NCI-H82 (cell line): ENCODE measurements at places on chromosomes 4 and X.

DNA sequence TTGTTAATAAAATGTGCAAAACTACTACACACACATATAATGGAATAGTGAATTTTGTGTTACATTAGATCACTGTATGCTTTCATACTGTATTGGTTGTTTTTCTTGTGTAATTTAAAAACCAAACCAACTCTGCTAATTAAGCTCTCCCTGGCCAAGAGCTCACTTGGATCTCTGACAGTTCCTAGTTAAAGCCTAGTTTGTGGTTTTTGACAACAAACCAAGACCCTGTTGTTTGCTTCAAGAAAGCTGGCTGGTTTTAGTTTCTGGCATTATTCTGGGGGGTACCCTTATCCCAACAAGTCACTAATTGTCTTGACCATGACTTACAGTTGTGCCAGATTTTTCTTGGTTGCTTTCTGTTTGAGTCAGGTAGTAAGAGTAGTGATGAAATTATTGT is 121.4 kb upstream of the CXorf66 start:
- no peak for DNase-seq

DNA sequence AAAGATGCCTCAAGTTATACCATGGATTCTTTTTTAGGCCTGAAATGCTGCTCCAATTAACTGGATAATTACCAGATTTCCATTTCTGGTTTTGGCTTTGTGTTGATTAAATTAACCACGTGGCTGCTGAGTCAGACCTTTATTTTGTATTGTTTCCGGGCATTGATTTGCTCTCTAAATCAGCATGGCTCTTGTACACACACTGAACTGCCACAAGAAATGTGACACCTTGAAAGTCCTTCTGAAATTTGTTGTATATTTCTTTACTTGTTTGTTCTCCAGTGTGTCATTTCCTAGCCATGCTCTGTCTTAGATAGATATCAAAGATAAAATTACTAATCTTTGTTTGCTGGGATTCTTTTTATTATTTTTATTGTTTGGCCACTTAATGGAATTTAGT is 11.7 kb downstream of the MTTP start:
- DNase-seq, result no peak

DNA sequence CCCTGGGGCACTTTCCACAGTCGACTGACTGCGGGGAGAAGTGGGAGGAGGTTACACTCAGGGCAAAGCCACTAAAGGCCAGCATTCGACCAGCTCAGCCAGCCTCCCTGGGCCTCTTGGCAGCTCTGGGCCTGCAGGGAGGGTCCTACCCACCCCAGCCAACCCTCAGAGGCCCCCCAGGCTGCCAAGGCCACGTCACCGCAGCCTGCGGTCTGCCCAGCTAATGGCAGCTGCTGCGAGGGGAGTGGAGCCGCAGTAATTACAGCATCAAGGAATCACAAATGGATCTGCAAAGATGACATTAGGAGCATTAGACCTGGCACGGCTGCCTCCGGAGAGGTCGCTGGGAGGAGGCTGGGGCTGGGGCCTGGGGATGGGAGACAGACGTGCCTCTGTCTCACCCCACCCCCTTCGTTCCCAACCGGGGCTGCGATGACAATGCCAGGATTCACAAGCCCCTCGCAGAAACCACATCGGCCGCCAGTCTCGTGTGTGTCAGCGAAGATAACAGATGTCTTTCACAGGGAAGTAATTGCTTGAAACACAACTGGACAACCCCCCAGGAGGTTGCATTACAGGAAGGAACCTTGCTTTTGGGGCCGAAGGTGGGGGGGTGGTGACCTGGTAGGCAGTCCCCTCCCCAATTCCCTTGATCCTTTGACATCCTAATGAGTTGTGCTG is 367.6 kb downstream of the BCOR start:
- DNase-seq, result peak; percentile 77

- no peak for DNase-seq
Measured at GRCh38 chr4:26239801-26240200, 81.0 kb upstream of the RBPJ start.

- peak; percentile 45 for DNase-seq
Measured at GRCh38 chr4:114694770-114695169, 96.2 kb downstream of the UGT8 start.

GRCh38 chr4:139844057-139844456 is 178.4 kb downstream of the MGST2 start:
- no peak for DNase-seq

DNA sequence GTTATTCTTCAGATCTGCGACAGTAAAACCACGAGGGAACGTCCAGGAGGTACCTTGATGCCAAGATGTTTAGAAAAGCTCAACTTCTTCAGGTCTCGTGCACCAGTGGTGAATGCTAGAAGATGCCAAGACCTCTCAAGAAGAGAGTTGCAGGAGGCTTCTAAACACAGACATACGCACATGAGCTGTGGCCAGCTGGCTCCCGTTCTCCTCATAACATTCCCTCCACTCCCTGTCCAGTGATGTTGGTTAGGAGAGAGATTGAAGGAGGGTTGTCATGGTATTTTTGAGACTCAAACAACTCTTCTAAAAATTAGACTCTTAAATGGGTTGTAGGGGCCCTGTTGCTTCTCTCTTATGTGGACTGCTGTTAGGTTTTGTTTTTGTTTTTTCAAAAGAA is 184.3 kb downstream of the QDPR start:
- DNase-seq, result no peak

GRCh38 chrX:63747331-63747730 is 37.7 kb downstream of the ARHGEF9 start:
- peak; percentile 57 for DNase-seq

GRCh38 chrX:39456894-39457604 is 640.7 kb downstream of the BCOR start:
- no peak for DNase-seq

DNA sequence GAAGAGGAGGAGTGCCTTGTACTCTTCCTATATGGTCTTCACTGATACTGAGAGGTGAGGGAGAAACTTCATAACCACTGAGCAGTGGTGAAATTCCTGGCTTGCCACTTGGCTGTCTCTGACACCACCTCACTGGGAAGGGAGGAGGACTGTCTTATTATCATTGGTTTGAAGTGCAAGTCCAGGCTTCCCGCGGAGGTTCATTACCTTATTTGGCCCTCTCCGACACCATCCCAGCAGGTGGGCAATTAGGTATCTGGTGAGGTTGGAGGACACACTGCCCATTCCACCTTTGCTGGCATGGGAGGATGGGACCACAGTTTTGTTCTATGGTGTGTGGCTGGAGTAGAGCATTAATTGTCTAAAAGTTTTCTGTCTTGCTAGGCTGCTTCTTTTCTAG is 206.1 kb downstream of the LHFPL1 start:
- no peak for DNase-seq

DNA sequence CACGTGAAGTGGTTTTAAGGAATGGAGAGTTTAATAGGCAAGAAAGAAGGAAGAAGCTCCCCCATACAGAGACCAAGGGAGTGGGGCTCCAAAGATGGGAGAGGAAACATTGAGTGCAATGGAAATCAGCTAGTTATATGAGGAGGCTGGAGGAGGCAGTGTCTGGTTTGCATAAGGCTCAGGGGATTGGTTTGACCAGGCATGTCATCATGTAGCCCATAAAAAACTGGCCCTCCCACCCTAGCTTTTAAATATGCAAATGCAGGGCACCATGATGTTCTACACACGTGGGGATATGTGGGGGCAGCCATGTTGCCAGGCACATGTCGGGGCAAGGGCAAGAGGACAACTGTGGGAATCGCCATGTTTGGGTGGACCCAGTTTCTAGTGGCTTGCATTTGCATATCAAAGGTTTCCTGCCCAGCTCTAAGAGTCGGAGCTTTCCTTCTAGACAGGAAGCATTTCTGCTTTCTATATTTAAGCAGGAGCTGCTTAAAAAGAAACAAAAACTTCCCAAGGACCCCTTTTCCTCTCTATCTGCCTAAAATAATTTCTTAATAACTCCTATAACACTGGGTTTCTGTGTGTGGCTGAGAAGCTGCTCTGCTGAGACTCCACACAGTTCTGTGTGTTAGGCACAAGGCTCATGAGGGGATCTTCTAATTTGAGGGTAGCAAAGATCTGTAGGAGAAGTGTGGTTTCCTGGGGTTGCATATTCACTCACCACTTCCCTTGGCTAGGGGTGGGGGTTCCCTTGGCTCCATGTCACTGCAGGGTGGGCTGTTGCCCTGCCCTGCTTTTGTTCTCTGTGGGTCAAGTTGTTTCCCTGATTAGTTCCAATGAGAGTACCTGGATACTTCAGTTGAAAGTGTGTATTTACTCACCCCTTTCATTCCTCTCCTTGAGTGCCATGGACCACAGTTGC is 113.5 kb downstream of the VSIG4 start:
- DNase-seq, result no peak

DNA sequence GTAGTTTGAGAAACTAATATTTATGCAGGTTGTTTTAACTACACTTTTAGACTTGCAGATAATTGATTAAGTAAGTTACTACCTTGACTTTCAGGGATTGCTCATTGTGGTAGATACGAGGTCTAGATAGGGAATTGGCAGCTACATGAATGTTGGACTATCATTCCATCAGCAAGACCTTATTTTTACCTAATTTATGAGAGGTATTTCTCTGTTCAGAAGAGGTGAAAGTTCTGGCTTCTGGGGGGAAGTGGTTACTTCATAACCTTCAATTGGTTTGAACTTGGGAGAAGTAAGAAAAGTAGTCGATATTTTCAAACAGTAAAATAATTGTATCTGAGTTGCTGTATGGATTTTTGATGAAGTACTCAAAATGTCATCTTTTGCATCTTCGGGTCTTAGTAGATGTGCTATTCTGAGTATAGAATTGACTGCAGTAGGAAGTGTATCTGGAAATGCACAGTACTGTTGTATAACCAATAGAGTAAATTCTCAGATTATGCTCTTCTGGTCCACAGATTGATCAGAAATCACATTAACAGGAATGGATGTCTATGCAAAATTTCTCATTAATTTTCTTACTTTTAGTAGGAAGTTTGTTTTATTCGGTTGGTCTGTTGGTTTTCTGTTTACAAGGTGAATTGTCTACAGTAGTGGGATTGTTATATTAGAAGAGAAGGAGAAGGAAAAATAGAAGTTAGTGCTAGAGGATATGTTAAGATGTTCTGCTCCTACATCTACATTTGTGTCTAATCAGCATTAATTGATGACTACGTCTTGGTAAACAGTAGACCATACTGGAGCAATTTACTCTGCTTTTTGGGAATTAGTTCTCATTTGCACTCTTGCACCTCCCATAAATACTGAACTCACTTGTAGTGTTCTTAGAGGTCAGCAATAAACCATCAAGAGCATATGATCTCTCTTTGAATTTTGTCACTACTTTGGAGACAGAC is 3.0 kb downstream of the NFKB1 start:
- DNase-seq, result no peak

GRCh38 chr4:85391589-85392410 is 83.2 kb upstream of the ARHGAP24 start:
- DNase-seq, result no peak

DNA sequence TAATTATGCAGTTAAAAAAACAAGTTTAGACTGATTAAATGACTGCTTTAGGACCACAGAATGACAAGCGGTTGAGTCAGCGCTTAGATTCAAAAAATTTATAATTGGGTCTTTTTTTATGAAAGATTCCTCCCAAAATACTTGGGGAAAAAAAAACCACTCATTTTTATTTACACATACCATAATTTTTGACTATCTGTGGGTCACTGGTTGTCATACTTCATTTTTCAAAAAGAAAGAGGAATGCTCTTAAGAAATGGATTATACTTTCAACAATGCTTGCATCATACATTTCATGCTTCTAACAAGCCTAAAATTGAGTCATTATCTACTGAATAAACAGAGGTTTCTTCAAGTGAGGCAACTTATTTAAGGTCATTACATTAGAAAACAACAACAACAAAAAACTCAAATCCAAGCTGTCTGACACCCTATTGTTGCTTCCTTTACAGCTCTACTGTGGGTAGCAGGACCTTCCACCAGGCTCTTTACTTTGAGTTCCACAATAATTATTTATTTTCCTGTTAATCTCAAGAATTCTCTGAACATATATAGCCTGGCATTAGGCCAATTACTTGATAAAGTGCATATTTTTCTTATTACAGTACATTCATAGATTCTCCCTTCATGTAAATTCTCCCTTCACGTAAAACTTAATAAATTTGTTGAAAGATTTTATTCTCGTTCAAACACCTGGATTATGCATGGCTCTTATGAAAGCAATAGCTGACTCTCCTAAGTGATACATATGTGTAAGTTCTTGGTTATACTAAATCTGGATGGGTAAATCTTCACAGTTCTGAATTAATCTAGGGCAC is 445.5 kb downstream of the PCDH10 start:
- DNase-seq, result no peak

DNA sequence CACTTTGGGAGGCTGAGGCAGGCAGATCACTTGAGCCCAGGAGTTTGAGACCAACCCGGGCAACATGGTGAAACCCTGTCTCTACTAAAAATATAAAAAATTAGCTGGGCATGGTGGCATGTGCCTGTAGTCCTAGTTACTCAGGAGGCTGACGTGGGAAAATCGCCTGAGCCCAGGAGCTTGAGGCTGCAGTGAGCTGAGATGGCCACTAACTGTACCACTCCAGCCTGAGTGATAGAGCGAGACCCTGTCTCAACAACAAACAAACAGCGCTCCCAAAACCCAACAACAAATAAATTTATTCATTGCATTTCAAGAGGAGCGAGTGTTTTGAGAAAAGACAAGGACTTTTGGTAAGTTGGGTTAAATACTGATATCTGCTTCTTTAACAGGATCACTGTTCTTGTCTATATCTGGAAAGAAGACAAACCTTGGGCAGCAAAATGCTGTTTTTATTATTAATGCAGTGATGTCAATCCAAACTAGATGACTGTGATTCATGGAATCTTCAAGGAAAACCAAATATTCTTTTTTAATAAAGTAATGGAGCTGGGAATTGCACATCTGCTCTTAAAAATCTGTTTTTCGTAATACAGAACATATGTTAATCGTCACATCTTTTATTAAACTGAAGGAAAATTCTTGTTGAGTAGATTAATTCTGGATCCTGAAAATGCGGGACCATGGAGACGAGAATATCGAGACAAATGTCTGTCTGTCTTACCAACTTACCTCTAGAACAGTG is 90.8 kb upstream of the LIMCH1 start:
- no peak for DNase-seq

- no peak for DNase-seq
Measured at GRCh38 chr4:142559986-142560385, 286.1 kb downstream of the INPP4B start.

GRCh38 chr4:152321398-152321797 is 214.5 kb downstream of the FBXW7 start:
- no peak for DNase-seq

GRCh38 chrX:129762448-129762847 is 17.3 kb upstream of the SASH3 start:
- DNase-seq, result no peak

- no peak for DNase-seq
Measured at GRCh38 chr4:185585211-185585610, 49.9 kb upstream of the PDLIM3 start.
